ENCODE measurements at places on chromosomes 2 and 18.

DNA sequence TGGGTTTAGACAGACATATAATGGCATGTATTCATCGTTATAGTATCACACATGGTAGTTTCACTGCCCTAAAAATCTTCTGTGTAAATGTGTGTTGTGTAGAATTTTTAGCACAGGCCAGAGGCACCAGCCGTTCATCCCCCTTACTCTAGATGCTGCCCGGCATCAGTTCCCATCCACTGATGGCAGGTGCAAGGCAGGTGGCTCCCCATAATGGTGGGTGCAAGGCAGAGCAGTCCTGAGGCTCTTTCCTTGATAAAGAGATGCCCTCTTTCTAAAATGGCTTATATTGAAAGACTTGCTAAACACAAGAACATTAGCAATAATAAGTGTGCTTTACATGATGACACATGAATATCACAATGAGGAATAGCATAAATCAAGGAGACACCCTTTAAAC lies 508.5 kb downstream of the EPHA4 start:
- no peak for DNase-seq

GRCh38 chr2:202768273-202768672 lies 103.3 kb downstream of the ICA1L start:
- no peak for DNase-seq

DNA sequence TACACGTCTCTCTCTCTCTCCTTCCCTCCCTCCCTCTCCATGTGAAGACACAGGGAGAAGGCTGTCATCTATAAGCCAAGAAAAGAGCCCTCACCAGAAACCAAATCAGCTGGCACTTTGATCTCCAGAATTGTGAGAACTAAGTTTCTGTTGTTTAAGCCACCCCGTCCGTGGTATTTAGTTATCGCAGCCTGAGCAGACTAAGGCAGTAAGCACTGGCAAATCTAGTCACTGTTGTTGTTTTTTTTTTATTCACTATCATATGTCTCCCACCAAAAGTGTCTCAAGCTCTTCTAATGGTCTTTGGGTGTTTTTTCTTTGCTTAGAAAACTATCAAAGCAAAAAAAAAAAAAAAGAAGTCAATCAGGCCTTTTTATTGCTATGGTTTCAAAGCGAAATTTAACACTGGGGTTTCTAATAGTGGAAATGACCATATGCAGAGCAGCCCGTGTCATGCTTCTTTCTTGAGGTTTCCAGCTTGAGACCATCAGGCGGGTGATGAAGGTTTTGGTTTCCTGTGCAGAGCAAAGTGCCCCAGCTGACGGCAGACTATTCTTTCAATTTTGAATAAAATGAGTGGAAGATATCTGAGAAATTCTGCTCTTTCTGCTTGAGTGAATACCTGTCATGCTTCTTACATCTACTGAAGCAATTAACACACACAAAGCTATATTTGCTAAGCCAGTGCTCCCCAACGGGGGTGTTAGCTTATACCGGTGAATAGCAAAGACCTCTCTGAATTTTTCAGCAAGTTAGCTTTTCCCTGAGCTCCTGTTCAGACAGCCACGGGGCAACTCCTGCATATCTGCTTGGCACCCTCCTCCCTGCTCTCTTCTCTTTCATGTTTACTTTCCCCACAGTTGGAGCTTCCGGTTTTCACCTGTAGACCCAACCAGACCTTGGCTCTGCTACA lies 394.1 kb upstream of the ATP5MC3 start:
- no peak for DNase-seq

- no peak for DNase-seq
These were observed 762 bp downstream of the HDAC4 start for GRCh38 chr2:239399921-239400595.

DNA sequence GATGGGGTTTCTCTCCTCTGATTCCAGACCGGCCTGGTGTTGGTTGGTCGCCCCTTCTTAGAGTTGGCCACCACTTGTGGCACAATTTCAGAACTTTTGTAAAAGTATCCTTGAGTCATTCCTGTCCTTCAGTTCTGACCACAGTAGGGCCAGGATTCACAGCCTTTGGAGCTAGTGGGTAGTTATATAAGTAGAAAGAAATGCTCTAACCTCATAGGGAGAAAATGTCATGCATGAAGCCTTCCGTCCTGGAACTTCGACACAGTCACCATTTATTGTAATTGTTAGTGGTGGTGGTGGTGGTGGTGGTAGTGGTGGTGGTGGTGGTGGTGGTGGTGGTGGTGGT lies 65.4 kb downstream of the EPAS1 start:
- DNase-seq, result no peak

DNA sequence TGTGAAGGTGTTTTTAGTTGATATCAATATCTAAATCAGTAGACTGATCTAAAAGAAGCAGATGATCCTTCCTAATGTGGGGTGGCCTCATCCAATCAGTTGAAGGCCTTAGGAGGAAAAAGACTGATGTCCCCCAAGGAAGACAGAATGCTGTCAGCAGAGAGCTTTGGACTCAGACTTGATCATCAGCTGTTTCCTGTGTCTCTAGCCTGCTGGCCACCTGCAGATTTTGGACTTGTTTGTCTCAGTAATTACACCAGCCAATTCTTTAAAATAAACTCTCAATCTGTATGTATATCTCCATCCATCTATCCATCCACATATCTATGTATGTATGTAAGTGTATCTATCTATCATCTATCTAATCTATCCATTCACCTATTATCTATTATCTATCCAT lies 301.3 kb downstream of the LPIN1 start:
- no peak for DNase-seq

DNA sequence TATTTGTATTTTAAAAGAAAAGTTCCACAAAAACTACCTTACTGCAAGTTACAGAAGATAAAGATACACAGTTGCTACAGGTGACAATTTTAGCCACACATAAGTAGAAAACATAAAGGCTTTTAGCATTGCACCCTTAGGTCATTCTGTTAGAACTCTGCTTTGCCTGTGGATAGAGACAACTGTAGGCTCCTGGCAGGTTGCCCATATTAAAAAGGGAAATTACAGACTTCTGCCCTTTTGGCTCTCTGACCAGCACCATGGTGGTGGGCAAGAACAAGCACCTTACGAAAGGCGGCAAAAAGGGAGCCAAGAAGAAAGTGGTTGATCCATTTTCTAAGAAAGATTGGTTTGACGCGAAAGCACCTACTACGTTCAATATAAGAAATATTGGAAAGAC lies 223.3 kb downstream of the MC4R start:
- DNase-seq, result no peak

DNA sequence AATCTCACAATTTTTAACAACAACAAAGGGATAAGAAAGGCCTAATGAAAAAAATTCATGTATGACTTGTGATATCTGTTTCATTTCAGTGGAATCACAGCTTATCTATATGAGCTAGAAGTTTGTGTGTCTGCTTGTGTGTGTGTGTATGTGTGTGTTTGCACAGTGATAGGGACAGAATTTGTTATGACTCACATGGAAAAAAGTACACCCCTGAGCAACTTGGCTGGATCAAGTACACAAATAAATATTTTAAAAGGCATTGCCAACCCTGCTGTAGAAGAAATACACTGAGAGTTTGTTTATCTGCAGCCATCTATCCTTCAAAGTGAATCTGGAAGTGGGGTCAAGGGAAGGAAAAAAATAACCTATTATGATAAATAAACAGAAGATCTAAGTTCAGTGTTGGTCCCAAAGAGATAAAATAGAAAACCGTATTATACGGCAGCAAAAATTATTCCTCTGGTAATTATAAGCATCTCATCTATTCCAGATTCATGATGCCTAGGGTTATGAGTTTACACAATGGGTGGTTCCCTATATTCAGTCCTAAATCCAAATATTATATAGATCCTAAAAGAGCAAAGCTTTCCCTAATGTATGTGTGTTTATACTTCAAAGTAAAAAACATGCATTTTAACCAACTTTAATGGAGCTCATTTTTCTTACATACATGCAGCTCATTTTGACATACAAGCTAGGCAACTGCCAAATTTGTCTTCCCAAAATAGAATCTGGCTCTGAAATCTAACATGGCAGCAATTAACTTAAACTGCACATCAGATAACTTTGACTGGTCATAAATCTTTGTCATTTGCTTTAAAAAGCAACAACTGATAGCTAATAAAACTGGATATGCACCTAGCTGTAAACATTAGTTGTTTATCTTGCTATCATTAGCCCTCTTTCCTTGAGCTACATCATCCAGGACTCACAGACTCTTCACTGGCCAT lies 420.6 kb downstream of the IRS1 start:
- DNase-seq, result no peak

DNA sequence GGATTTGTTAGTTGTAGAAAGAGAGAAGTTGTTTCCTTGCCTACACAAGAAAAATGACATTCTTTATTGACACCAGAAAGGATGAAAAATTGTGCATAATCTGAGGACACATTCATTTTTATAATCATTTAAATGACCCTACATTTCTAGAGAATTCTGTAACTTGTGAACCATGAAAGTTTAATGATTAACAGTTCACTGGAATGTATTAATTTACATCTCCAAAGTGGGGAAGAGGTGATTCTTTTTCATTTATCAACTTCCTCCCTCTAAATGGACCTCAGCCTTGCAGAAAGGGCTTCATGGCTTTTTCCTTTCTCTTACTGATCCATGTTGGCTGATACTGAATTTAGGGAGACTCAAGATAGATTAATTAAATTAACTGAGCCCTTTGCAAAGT lies 565.2 kb upstream of the LINC00305 start:
- no peak for DNase-seq

DNA sequence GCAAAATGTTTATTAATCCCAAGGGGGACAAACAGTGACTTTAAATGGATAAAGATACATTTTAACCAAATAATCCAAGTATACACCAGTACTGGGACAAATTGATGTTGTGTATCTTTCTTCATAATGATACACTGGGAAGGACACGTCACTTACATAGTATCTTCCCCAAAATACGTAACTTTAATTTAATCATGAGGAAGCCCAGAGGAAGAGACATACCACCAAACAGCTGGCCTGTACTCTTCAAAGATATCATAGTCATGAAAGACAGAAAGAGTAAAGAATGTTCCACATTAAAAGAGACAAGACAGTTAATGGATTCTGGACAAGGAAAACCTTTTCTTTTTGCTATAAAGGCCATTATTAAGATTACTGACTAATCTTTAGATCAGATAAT lies 37.1 kb downstream of the AGFG1 start:
- DNase-seq, result no peak

DNA sequence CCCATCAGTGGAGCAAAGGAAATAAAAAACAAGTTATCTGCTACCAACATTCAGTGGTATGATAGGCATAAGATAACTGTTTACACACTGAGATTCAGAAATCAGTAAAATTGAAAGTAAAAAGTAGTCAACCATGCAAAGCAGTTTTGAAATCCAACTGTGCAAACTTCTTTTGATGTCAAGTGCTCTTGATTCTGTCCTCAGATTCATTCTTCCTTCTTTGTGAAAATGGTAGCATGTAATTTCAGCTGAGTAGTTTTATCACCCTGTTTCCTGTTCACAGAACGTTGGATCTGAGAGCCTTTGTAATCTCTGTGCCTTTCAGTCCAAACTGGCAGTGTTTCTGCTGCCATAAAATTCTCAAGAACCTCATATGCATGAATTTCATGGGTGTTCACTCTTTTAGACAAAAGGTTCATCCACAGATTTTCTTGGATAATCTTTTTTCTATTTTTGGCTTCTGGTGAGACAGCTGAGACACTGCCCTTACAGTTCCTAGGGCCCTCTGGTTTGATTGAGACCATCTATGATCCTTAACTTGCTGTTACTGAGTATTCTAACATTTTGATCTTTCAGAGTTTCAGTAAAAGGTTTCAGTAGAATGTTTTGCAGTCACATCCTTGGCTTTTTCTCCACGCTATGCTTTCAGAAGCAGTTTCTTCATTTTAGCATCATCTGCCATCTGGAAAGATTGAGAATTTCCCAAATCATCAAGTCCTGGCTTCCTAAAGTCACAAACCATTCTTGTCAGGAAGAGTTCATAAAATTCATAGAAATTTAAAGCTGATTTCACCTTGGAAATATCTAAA lies 272.3 kb upstream of the EPHA4 start:
- DNase-seq, result no peak

GRCh38 chr2:25339211-25339674 lies 2.5 kb downstream of the DNMT3A start:
- no peak for DNase-seq

- DNase-seq, result no peak
These were observed 1055.5 kb upstream of the KLHL29 start for GRCh38 chr2:22329211-22330154.

DNA sequence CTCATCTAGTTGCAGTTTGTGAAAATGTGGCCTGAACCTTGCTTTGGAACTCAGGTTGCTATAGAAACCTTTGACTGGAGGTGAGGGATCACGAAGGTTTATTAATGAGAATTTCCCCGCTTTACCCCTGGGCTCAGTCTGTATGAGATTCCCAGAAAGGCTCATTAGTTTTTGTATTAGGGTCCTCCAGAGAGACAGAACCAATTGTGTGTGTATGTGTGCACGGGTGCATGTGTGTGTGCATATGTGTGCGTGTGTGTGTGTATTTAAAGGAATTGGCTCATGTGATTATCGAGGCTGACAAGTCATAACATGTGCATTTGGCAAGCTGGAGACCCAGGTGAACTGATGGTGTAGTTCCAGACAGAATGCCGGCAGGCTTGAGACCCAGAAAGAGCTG lies 113.8 kb upstream of the DLX2 start:
- DNase-seq, result no peak

DNA sequence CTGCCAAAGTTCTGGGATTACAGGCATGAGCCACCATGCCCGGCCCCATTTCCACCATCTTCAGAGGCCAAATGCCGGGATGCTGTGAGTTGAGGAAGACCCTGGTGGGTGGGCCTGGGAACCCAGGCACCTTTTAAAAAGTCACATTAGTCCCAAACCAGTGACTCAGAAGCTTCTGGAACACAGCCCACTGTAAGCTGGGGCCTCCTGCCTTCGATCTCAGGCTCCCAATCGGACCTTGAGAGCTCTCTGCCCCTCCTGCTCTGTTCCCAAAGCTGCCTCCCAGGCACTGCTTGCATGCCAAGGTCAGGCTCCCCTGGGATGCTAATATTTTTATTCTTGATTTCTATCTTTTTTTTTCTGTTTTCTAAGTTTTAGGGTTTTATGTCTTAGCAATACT lies 4.2 kb downstream of the ADCY3 start:
- DNase-seq, result no peak

DNA sequence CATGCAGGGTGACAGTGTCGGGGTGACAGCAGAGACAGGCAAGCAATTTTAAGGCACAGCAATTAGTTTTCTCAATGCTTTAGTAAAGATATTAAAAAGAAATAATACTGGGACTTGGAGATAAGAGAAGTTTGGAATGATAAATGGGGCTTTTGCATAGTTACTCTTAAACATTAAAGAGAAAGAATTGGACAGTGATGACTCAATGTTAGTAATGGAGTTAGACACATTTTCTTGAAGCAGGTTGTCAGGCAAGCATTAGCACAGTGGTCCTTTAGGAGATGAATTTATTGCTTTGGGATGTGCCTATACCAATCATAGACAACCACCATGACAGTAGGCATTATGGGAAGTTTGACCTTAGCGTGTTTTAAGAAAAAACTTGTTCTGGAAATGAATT lies 228.3 kb upstream of the RAB12 start:
- DNase-seq, result no peak

GRCh38 chr18:64882896-64883295 lies 734.0 kb upstream of the LINC00305 start:
- DNase-seq, result no peak

GRCh38 chr2:158598862-158599517 lies 142.2 kb downstream of the PKP4 start:
- DNase-seq, result no peak
